PC-9 (cell line): ENCODE measurements at places on chromosomes 7 and 10. TPM values are rescaled to one million over a fixed set of nuclear protein-coding genes. Genes with fewer than 3 reads are reported as not detected.

COL1A2 gene
- total RNA-seq = not detected in 2 replicates

SEMA3A gene
- total RNA-seq = 6.1 and 6.3 TPM in 2 replicates

DNA sequence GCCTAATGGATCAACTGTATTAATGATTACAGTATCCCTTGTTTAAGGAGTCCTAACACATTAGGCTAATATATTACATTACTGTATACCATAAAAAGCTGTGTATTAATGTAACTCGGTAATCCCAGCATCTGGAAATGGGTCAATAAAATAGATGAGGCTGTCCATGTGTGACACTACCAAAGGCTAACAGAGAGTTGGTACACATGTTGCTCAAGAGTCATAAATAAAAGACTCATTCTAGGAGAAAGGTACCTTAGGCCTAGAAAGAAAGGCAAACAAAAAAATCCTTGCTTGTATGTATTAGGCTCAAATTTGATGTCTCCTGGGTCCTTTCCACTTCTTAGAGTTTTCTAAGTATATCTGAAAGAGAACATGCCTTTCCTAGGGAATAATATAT is 14.6 kb downstream of the MCMBP start:
- no peak for DNase-seq

DNA sequence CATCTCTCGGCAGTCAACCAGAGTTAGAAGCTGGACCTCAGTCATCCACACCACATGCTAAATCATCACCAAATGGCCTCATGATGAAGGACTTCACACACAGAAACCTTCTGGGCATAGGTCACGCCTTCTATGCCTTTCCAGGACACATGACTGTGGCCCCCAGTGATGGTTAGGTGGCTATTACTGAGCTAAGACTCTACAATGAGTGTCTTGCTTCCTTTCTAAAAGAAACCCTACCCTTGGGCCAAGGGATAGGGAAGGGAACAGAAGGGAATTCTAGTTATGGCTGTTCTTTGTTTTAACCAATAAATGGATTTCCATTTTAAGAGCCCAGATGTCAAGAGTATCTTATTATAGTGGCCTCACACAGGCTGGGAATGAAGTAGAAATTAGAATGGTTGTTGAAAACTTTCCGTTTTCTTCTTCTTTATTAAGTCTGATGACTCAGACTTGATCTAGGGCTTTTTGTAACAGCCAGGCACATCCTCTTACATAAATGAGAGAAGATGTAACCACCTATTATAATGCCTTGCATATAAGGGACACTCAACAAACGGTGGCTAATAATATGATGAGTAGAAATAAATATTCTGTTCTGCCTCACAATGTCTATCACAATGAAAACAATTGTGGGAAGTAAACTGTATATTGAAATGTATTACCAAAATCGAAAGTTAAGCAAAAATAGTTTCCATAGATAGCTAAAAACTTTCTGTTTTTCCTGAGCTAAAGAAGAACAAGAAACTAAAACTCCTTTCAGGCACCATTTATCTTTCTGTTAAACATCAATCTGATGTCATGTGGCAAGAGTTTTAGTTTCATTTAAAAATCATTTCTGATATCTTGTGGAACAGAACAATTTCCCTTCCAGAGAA is 62.5 kb upstream of the TOMM7 start:
- no peak for DNase-seq

DNA sequence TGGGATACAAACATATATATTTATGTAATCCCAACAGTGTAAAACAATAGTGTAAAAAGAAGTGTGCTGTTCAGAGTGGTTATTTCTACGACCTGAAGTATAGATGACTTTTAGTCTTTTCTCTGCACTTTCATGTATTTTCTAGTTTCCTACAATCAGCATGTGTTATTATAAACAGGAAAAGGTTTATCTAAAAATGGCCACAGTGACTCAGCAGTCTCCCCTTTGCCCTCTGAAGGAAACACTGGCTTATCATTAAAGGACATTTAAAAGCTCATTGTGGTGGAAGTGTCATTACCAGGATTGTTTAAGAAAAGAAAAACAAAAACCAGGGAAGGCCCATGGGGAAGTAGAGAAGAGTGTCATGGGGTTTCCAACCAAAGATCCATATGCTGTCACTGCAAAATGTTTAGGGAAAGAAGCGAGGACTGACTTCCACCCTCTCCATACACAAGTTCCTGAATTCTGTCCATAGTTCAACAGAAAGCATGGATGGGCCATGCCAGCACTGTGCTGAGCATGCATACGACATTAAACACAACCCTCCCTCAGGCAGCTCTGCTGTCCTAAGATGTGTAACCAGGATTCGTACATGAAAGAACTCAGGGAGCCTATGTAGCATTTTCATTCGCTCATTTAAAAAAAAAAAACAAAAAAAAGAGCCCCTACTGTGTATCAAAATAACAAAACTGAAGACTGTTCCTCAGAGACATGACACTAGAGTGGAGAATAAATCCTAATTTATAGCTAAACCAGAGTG is 10.2 kb downstream of the CYREN start:
- no peak for DNase-seq

DNA sequence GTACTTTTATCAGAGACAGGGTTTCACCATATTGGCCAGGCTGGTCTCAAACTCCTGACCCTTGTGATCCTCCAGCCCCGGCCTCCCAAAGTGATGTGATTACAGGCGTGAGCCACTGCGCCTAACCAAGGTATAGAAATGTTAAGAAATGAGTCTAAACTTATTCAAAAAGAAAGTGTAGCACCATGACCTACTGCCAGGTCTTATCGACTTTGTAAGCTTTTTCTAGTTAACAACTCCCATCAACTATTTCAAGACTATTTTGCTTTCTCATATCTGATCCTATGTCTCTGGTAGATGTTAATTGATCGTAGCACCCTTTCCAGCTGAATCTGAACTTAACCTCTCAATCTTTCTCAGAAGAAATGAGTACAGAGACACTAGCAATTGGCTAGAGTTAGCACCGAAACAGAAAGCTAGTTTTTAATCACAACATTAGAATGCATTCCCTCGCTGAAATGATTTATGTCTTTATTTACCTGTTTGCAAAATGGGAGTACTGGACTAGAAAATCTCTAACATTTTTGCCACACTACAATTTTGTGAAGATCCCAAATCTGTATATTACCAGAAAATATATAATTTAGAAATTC is 114.0 kb upstream of the HGF start:
- DNase-seq = no peak

DNA sequence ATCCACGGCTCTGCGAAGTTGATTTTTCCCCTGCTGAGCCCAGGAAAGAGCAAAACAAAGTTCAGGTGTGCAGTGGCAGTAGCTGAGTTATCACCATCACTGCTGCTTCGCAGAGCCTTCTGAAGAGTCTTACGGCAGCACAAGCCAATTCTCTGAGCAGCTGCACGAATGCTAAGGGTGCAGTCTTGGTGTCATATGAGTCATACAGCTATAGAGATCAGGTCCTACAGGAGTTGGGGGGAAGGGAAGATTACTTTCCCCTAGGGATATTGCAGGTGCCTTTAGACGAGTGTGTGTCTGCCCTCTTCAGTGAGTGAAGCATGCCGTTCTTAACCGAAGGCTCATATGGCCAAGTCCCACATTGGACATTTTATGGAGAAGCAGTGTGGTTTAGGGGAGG is 227.8 kb downstream of the CELF2 start:
- no peak for DNase-seq
